ENCODE measurements at places on chromosomes 16 and 17.

DNA sequence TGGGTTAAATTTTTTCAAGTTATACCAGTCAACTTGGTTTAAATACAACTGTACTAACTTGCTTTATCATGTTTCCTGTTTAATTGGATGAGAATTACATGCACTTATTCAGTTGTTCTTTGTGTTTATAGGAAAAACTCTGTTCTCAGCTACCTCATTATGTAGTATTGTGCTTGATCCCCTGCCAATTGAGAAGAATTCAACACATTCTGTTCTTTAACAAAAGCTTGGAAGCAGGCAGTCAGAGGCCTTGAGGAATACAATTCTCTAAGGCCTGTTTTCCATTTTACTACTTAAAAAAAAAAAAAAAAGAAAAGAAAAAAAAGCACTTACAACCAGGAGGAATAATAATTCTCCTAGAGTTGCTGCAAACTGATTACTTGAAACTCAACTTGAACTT, 60.6 kb upstream of the CMIP start:
- DNase-seq = no peak

DNA sequence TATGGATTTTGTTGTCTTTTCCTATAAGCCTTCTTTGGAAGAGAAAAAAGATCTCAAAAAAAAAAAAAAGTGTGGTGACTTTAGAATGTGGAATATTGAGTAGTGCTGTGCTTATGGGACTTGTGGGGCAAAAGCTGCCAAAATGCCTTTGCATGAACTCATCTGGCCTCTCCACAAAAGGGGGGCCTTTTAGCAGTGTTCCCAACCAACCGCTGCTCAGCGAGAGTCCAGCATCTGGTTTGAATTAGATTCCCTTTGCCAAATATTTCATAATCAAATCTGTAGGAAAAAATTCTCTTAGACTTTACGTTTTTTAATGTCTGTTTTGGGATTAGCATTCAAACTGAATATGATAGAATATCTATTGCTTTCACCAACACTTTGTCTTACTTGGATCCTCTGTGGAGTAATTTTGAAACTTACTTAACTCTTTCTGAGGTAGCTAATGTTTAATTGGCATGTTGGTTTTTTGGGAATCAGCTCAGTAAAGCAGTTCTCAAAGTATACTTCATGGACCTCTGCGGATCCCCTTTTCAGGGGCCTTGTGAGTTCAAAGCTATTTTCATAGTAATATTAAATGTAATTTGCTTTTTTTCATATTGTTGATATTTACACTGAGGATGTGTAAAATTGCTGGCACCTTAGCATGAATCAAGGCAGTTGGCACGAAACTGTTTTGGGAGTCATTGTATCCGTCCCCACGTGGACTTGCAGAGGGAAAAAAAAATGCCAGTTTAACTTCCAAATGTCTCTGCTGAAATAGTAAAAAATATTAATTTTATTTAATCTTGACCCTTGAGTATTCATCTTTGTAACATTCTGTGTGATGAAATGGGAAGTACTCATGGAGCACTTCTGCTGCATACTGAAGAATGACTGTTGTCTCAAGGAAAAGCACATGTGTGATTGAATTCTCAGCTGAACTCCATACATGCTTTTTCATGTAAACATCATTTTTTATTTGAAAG, 34.7 kb upstream of the VPS4A start:
- no peak for DNase-seq

- no peak for DNase-seq
These were observed 54.7 kb upstream of the CRHR1 start for GRCh38 chr17:45729294-45729907.

- DNase-seq = no peak
These were observed 572.1 kb upstream of the PSMD7 start for GRCh38 chr16:73724503-73724902.

GRCh38 chr16:50151322-50151721, 1.8 kb upstream of the TENT4B start:
- no peak for DNase-seq

GRCh38 chr17:60665602-60666001, 12.0 kb upstream of the BCAS3 start:
- DNase-seq = no peak

- no peak for DNase-seq
These were observed 50.6 kb upstream of the STH start for GRCh38 chr17:45948498-45948880.

DNA sequence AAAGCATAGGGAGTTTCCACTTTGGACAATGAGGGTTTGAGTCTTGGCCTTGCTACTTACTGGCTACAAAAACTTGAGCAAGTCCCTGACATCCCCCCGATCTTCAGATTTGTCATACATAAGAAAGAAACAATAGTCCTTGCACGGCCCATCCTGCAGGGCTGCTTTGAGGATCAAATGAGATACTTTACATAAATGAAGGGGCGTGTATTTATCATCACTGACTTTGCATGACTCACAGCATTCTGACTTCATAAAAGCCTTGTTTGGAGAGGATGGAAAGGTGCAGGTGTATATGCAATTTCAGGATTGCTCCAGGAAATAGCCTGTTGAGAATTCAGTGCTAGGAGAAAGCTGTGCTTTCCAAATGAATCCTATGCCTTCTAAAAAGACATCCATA, 465.0 kb upstream of the MAF start:
- DNase-seq = no peak

DNA sequence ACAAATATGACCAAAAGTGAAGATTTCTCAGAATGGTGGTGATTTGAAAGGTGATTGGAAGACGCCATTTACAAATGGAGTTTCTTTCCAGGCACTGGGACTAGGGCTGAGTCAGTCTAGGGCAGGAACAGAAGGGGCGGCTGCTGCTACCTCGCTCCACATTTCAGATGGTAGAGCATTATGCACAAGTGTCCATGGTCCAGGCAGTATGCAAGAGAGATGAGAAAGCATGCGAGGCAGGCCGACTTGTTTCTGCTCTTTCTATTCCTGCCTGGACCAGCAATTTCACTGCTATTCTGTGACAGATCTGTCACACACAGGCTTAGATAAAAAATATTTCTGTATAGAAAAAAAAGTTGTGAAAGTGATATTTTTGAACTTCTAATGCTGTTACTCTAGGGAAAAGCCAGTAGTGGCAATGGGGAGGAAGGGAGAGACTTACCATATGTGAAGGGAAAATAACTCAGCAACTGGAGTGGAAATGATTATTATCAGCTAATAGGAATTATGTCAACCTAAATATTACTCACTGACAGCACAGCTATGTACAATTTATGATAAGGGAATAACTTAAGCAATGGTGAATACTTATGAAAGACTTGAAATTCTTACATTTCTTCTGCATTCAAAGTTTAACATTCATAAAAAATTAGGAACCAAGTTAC, 134.7 kb upstream of the NETO2 start:
- DNase-seq = no peak

DNA sequence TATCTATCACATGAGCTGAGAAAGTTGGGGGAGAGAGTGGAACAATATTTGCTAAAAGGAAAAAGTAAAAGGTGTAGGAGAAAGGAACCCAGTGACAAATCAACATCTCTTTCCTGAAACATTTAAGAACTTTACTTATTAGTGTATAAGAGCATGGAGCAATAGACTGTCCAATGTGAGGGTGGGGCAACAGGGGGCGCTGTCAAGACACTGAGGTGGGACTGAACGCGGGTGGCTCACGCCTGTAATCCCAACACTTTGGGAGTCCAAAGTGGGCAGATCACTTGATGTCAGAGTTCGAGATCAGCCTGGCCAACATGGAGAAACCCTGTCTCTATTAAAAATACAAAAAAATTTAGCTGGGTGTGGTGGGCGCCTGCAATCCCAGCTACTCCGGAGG, 21.2 kb downstream of the PCTP start:
- no peak for DNase-seq

DNA sequence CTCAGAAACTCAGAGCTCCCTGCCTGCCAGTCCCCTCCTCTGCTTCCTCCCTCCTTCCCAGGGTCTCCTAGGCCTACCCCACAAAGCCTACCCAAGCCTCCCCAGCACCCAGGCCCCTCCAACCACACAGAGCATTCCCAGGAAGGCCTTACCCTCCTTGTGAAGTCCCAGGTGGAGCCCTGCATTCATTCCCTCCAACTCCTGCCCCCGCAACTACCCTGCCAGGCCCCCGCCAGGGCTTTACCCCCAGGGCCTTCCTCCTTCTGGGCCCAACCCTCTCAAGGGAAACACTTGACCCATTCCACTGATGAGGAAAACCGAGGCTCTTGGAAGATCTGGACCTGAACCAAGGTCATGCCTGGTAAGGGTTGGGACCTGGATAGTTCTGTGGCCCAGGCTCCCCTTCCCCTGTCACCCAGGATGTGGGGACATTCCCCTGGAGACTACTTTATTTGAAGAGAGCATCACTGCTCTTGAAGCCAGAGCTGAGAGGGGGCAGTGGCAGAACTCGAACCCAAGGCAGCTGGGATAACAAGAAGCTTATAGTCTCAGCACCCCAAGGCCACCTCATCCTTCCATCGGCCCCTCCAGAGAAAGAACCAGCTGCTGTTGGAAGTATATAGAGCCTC, 12.5 kb downstream of the PLLP start:
- no peak for DNase-seq

- DNase-seq = peak; percentile 60
These were observed 1.2 kb downstream of the TRIM65 start for GRCh38 chr17:75895370-75896155.

DNA sequence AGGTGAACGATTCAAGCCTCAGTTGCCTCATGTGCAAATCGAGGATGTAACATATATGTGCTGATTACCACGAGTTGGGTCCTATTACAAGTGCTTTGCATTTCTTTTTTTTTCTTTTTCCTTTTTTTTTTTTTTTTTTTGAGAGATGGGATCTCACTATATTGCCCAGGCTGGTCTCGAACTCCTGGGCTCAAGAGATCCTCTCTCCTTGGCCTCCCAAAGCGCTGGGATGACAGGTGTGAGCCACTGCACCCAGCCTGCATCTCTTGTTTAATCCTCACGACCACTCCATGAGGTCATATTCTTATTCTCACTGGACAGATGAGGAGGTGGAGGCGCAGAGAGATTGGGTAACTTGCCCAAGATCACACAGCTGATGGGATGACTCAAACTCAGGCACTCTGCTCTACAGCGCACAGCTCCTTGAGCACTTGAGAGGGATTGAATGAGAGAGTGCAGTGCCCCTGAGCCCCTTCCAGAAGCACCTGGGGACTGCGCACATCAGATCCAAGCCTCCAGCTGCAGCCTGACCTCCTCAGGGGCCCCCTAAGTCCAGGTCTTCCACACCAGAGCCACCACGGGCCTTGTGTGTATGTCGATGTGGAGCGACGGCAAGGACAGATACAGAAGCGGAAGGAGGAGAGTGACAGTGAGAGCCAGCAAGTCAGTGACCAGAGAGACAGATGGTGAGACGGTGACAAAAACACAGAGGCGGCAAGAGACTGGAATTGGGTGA, 4.9 kb downstream of the STX1B start:
- DNase-seq = no peak

DNA sequence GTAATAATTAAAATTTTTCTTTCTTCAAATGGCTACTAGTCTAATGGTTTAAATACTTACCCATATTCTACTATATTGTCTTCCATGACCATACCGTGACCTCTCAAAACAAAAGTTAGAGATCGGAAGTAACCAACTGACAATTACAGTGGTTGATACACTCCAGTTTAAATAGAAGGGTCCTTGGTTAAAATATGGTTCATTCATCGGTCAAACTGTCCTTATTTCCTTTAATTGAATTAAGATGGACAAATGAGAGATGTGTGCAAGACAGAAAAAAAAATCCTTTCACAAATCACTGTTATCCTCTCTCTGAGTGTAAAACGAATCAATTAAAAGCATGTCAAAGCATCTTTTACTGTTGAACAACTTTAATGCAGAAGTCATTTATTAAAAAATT, 214.3 kb upstream of the TBX2 start:
- no peak for DNase-seq

- no peak for DNase-seq
These were observed 47.0 kb downstream of the COTL1 start for GRCh38 chr16:84570739-84571403.

- no peak for DNase-seq
These were observed 23.4 kb downstream of the RBL2 start for GRCh38 chr16:53457670-53458069.

- DNase-seq = no peak
These were observed 150.0 kb upstream of the GOT2 start for GRCh38 chr16:58884141-58884540.

- DNase-seq = no peak
These were observed 6.7 kb downstream of the PIPOX start for GRCh38 chr17:29049541-29050145.

- no peak for DNase-seq
These were observed 126.0 kb upstream of the CDC42EP4 start for GRCh38 chr17:73437826-73438225.

- peak; percentile 62 for DNase-seq
These were observed 46.9 kb downstream of the TUBD1 start for GRCh38 chr17:59845595-59846393.

DNA sequence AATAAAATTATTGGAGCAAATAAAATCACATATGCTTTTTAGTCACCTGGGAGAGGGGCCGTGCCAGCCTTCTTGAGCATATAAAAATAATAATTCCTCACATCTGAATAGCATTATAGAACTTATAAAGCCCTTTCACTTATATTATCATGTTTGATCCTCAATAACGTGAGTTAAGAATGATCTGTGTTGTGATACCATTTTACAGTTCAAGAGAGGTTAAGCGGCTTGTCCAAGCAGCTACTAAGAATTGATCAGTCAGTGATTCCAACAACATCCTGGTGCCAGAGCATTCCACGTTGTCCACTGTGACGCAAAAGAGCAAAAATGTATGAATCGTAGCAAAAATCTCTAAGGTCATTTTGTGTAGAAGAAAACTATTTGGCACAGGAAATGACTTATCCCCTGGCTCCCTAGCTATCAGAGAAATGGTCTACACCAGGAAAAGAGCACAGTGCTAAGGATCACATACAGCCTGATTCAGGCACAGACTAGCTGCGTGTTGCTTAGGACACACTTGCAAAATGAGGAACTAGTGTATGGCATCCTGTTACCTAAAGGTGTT, 33.0 kb downstream of the ANKFN1 start:
- peak; percentile 18 for DNase-seq

DNA sequence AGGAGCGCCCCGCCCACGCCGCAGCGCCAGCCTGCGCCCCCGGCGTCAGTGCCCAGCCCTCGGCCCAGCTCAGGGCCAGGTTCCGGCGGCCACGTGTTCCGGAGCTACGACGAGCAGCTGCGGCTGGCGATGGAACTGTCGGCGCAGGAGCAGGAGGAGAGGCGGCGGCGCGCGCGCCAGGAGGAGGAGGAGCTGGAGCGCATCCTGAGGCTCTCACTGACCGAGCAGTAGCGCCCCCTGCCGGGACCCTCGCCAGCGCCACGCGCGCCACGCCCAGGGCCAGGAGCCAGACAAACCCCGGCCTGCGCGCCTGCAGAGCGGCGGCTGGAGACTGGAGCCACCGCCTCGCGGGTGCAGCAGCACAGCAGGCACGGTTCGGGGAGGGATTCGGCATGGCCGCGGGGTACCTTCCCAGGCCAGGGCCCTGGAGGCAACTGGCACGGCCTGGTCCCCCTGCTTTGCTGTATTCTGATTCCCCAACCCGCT, 9.3 kb downstream of the CORO6 start:
- no peak for DNase-seq
